Stimulated activated CD8-positive, alpha-beta memory T cell treated with anti-CD3 and anti-CD28 coated beads, Interleukin-7, amount 100 ng/mL, for 1 hour (primary cell): ENCODE measurements at places on chromosomes 7 and 10.

GRCh38 chr7:91235211-91235832 is 28.9 kb upstream of the FZD1 start:
- DNase-seq = no peak

GRCh38 chr10:131817866-131818509 is 82.8 kb upstream of the PPP2R2D start:
- no peak for DNase-seq

DNA sequence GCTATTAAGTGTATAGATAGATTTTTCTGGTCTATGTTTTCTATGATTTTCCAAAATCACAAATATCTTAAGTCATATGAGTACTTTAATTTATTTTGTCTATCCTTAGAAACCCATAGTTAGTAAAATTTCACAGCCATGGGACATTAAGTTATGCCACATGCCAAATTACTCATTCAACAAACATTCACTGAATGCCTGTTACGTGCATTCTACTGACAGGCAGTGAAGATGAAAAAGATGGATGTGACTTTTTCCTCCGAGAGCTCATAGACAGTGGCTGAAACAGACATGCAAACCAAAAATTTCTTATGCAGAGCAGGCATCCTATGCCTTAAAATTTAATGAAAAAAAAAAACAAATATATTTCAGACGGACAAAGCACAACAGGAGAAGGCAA is 84.9 kb downstream of the CHRM2 start:
- DNase-seq = no peak

DNA sequence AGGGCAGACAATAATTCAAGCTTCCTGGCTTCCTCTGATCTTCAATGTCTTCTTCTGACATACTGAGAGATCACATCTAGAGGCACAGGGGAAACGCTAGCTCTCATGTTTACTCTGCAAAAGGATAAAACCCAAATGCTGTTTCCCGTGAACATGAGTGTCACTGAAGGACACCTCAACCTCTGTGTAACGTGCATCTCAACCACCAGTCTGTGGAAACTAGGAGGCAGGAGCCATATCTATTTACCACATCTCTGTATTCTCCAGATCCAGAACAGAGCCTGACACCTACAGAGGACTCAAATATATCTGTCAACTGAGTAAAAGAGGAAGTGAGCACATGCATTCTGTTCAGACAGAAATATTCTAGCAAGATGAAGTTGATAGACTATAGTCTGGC is 140.3 kb upstream of the TARP start:
- no peak for DNase-seq

GRCh38 chr7:127730658-127731276 is 78.8 kb downstream of the SND1 start:
- no peak for DNase-seq

- DNase-seq = no peak
Measured at GRCh38 chr7:159136442-159136841, 8.2 kb downstream of the VIPR2 start.

DNA sequence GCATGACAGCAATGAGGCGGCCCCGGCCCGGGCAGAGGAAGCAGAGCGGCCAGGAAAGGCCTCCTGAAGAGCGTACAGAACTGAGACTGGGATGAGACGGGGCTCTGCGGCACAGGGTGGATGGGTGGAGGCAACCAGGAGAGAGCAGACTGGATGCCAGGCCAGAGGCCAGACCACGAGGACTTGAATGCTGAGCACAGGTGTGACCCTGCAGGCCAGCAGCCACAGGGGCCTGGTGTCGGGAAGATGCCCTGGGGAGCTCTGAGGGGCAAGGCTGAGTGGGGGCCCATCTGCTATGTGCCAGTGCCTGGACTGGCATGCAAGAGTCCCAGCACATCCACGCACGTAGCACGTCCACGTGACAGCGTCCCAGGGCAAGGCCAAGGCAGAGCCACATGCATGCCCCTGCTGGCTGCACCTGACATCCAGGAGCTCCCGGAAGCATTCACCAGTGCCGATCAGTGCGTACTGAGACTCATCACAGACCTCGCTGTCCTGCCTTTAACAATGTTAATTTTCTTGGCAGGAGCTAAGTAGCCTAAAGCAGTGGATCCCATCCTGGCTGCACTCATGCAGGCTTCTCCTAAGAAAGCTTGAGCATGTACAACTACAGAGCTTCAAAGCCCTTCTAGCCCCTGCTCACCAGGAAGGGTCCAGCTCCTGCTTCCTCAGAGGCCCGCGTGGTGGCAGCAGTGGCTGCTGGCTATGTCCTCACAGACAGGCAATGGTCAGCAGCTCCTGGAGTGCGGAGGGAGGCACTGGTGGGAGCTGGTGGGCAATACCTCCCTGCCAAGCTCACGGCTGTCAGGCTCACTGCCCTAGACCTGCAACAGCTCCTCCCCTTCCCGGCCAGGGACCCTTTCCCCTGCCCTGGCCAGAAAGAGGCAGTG is 18.0 kb downstream of the GRID1 start:
- DNase-seq = no peak

DNA sequence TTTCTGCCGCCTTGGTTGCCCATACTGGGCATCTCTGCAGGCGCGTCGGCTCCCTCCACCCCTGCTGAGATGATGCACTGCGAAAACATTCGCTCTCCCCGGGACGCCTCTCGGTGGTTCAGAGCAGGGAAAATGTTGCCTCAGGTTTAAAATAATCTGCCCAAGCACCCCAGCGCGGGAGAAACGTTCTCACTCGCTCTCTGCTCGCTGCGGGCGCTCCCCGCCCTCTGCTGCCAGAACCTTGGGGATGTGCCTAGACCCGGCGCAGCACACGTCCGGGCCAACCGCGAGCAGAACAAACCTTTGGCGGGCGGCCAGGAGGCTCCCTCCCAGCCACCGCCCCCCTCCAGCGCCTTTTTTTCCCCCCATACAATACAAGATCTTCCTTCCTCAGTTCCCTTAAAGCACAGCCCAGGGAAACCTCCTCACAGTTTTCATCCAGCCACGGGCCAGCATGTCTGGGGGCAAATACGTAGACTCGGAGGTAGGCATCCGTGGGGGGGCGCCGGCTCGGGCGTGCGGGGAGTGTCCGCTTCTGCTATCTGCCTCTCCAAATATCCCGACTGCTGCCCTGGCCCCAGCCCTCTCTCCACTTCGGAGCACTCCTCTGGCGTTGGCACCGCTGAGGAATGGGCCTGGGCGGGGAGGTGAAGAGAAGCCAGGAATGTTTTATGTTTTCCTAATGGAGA is at the start of gene CAV1:
TSS of gene CAV1 (plus strand) at position 428 of the 689 bp plus-strand sequence. CDS start at position 455, 27 bp downstream.
- DNase-seq = peak; percentile 9

DNA sequence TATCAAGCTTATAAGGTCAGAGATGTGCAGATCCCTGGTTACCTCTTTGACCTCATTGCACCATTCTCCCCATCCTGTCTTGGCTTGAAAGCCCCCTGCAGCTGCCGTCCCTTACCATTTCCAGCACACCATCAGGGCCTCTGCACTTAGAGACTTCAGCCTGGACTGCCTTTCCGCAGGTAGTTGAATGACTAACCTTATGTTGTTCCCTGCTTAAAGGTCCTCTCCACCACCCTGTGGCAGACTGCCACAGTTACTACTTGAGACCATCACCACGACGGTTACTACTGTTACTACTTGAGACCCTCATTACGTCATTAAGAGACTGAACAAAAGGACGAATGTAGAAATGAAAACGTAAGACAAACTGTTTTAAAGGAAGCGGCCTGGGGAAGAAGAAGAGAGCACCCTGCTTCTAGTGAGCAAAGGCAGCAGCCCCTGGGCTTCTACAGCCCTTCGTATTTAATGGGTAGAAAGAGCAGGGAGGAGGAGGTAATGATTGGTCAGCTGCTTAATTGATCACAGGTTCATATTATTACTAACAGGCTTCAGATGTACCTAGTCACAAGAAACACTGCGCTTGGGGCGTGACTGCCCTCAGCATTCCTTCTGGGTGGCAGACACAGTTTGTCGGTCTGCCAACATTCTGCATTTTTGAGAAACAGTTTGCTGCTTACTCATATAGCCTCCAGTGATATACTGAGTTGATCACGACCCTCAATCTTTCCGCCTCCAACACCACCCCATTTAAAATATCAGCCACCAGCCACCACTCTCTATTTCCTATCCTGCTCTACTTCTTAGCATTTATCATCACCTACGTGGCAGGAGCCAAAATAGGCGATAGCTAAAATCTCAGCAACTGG is 74.1 kb upstream of the PARD3 start:
- DNase-seq = no peak

DNA sequence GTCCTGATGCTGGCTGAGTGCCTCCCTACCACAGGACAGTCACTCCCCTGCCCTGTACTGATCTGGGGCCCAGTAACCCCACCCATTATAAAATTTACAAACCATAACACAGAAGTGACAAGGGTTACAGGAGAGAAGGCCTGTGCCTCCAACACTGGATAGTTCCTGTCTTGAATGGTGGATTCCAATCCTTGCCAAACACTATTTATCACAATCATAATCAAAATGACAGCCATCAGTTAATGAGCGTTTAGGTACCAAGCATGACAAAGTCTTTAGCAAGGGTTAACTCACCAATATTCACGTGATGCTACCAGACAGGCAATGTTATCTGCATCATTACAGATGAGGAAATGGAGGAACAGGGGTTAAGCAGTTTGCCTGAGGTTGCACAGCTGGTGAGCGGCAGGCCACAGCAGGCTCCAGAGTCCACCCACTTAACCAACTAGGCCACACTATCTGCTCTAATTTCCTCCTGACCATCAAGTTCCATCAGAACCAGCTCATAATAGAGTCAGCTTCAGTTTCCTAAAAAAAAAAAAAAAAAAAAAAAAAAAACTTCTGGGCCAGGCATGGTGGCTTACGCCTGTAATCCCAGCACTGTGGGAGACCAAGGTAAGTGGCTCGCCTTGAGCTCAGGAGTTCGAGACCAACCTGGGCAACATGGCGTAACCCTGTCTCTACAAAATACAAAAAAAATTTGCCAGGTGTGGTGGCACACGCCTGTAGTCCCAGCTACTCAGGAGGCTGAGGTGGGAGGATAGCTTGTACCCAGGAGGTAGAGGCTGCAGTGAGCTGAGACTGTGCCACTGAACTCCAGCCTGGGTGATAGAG is 14.2 kb downstream of the PDLIM1 start:
- no peak for DNase-seq

GRCh38 chr10:16901106-16901505 is 83.9 kb upstream of the RSU1 start:
- DNase-seq = no peak

- no peak for DNase-seq
Measured at GRCh38 chr10:88668465-88668864, 4.2 kb downstream of the LIPF start.

DNA sequence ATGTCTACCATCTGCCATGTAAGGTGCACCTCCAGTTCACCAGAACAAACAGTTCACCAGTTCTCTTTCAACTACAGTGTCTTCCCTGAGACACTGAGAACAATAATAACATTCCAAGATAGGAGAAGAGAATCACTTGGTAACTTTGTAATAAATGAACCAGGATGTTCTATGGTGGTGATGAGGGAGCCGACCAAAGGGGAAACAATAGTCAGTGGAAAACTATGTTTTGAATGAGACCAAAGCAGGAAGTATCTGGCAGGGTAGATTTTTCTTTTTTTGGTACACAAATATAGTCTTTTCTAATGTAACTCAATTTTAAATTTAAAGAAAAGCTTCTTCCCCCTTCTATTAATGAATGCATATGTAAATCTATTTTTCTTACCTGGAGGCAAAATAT is 20.0 kb downstream of the HYAL4 start:
- DNase-seq = no peak

DNA sequence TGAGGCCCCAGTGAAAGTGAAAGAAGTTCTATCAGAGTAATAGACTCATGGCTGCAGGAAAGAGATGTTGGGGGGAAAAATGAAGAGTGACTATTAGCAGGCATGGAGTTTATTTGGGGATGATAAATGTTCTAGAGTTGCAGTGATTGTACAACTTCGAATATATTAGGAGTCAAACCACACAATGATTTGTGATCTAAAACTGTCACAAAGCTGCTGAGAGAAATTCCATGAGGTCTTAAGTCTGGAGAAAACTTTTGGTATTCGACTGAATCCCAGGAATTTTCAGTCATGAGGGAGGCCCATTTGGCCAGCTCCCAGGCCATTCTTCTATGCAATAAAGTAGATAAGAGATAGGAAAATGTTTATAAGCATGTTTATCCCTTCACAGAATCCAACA is 55.9 kb upstream of the UNC5B start:
- DNase-seq = no peak

GRCh38 chr10:124741281-124741921 is 2.8 kb downstream of the FAM53B start:
- DNase-seq = peak; percentile 61

- DNase-seq = no peak
Measured at GRCh38 chr7:3057066-3057420, 13.4 kb upstream of the CARD11 start.

DNA sequence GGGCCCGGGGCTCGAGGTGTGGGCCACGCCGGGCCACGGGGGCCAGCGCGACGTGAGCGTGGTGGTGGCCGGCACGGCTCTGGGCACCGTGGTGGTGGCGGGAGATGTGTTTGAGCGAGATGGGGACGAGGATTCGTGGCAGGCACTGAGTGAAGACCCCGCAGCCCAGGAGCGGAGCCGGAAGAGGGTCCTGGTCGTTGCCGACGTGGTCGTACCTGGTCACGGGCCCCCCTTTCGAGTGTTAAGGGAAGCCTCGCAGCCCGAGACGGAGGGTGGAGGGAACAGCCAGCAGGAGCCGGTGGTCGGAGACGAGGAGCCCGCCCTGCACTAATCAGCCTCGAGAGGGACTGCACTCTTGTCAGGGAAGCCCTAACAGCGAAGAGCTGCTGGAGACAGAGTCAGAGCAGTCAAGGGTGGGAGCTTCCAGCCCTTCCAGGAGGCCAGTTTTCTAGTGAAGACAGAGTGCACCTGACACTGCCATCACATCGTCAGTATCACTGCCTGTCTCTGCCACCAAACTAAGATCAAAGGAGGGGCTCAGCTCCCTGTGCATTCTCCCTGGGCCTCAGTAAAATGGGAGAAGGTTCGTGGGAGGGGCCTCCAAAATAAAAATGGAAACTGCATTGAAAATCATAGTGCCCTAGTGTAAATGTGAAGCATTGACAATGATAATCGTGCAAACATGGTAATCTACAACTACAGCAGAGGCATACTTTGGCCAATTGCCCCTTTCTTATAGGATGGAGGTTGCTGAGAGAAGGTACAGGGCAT is 1.3 kb downstream of the MBLAC1 start:
- no peak for DNase-seq

- DNase-seq = no peak
Measured at GRCh38 chr10:86368046-86368445, 1.5 kb upstream of the GRID1 start.

GRCh38 chr7:3310884-3311283 is 9.8 kb downstream of the SDK1 start:
- no peak for DNase-seq

DNA sequence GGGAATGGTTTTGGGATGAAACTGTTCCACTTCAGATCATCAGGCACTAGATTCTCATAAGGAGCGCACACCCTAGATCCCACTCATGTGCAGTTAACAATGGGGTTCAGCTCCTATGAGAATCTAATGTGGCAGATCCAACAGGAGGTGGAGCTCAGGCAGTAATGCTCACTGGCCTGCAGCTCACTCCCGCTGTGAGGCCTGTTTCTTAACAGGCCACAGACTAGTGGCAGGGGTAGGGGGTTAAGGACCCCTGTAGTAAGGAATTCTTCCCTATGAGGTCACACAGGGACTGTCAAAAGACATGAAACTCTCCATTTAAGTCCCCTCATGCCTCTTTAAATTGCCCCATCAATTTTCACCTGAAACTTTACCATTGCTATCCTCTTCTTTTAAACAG is 8.0 kb downstream of the HGF start:
- DNase-seq = no peak
